ENCODE measurements at places on chromosomes 16 and 17.

- DNase-seq = no peak
These were observed 573.9 kb downstream of the KCNJ18 start for GRCh38 chr17:22266231-22266630.

DNA sequence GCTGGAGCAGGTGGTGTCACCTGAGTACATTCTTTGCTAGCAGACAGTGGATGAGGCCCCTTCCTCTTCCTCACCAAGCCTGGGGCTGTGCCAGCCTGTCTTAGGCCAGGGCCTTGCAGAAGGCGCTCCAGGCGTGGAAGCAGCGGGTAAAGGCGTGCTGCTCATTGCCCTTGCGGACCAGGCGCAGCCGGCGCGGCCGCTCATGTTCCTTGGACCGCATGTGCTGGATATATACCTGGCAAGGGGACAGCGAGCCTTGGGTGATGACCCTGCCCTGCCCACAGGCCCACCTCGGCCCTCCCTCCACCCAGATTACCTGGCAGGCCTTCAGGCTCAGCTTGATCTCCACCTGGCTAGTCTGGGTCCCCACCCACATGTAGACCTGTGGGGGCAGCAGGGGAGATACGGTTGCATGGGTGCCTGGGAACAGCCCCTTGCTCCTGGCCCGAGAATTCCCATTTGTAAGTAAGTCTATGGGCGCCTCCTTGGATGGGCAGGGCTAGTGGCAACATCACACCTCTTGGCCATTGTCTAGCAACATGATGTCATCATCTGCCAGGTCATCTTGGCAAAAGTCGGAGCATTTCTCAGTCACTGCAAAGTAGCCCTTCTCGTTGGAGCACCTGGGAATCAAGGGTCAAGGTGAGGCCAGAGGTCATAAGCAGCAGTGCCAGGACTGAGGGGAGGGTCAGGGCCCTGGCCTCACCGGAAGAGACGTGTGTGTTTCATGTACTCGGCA is 13.3 kb downstream of the FLII start:
- DNase-seq = no peak

DNA sequence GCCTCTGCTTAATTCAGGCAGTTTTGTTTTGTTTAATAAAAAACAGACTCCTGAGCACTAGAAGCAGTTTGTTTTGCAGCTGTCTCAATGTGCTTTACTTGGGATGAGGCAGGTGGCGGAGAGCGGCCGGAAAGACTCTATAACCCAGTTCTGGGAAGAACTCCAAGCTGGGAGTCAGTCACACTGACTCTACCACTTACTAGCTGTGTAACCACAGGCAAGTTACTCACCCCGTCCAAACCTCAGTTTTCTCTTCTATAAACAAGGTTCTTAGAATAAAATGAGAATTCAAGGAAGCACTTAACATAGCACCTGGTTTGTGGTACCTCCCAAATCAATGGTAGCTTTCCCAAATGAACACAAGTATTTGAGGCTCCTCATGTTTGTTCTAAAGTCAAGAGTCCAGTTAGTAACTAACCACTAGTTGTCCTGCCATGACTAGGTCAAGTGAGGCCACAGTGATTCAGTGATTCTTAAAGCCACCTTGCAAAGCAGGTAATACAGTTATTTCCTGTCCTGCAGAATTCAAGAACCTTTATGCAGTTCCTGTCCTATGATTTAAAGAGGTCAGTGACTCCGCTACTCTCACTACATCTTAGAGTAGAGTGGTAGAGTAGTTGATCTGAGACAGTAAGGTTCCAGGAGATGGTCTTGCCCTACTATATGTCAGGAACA is 2.7 kb downstream of the TXNDC17 start:
- DNase-seq = no peak

DNA sequence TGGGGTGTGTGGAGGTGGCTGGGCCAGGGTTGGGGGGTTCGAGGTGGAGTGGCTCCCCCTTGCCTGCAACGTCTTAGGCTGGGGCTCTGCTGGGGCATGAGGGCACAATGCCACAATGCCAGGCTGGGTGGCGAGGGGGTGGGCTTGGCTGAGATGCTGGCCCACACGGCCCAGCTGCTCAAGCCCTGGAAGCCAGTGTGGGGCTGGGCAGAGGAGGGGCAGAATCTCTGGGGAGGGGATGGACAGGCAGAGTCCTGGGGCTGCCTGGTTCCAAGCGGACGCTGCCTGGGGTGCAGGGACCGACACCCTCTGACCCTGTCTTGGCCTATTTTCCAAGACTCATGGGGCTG is 37.5 kb upstream of the SSTR5 start:
- no peak for DNase-seq

DNA sequence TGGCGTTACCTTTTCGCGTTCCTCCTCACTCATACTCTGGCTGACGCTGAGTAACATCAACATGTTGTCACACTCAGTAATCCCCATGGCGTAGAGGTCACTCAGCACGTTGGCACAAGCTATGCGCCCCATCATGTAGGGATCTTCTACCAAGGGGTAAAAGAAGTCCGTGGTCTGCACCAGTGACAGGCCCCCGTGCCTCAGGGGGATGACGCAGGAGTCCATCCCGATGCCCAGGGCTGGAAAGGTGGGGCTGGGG is 596 bp downstream of the SEPHS2 start:
- no peak for DNase-seq

- no peak for DNase-seq
These were observed 56.3 kb downstream of the ABCC1 start for GRCh38 chr16:16005721-16006120.

DNA sequence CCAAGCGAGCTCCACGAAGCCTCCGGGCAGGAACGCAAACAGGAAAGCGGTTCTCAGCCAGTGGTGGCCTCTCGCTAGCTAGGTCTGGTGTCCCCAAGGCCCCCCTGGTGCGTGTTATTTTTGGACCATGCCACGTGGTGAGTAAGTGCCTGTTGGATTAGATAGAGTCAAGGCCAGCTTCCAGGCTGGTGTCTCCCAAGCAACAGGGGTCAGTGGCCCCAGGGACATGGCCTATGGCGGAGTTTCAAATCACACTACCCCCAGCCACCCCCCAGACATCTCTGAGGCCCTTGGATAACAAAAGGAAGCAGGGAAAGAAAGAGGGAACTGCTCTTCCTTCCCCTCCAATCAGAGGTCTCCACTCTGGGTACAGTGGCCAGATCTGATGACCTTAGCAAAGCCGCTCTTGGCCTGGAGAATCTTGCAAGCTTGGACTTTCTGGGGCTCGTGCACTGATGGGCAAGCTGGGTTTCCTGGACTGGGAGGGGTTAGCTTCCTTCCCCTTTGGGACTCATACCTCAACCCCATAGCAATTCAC is 58.2 kb downstream of the MAF start:
- DNase-seq = no peak

GRCh38 chr17:77424585-77425344 is 284.0 kb downstream of the SEC14L1 start:
- DNase-seq = no peak

DNA sequence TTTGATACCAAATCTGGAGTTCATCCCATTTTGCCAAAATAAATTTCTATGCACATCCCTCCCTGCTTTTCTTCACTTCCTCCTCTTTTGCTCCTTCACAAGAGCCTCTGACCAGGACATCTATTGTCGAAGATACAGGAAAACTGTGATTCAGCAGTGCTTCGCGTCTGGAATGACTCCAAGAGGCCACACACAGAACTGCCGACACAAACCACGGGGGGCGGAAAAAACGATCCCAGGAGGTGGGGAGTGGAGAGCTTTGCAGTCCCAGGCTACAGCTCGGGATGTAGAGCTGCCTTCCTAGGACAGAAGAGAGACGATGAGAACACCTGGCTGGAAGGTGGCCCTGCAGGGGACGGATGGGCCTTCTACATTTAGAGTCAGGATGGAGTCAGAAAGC is 102.8 kb downstream of the XYLT1 start:
- no peak for DNase-seq

GRCh38 chr16:27240948-27241531 is 27.5 kb downstream of the NSMCE1 start:
- no peak for DNase-seq

- no peak for DNase-seq
These were observed 9.1 kb upstream of the TMEM100 start for GRCh38 chr17:55731586-55732250.

DNA sequence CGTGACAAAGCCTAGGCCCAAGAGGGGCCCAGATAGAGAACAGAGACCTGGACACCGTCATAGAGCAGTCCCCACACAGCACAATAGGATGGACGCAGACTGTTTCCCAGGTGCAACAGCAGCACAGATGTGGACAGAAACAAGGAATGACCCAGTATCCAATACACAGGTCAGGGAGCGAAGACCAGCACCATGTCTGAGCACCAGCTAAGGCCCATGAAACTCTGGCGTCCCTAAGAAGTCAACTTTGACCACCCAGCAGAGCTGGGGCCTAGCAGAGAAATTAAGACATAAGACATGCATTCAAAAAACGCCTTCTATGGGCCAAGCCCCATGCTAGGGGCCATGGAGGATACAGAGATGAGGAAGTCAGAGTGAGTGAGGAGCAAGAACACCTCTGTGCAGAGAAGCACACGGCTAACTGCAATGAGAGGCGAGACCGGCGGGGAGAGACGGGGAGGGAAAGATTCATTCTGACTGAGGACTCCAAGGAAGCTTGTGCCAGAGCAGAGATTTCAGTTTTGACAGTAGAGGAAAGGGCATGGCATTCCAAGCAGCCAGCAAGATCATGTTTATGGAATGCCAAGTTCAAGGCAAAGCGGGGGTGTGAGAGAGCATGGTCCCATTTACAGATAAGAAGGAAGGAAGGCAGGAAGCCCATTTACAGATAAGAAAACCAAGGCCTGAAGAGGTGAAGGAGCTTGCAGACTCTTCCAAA is 50.8 kb downstream of the PITPNM3 start:
- no peak for DNase-seq

DNA sequence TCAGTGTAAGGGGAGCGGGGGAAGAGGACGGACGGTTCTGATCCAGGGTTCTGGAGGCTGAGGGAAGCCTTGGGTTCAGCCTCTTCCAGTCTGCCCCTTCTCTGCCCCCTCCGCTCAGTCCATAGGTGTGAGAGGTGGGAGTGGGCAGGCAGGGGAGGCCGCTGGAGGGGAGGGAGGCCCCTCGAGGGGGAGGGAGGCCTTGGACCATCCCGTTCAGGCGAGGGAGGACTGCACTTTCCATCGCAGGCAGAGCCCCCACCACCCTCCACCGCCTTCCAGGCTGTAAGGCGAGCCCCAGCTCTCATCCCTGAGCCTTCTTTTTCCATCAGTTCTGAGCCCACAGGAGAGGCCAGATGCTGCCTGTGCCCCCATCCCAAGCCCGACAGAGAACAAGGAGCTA is 4.2 kb upstream of the AXIN1 start:
- DNase-seq = no peak

- no peak for DNase-seq
These were observed 64.1 kb upstream of the SREBF1 start for GRCh38 chr17:17900615-17901520.

- DNase-seq = peak; percentile 33
These were observed 285.2 kb downstream of the SEC14L1 start for GRCh38 chr17:77425791-77426641.

DNA sequence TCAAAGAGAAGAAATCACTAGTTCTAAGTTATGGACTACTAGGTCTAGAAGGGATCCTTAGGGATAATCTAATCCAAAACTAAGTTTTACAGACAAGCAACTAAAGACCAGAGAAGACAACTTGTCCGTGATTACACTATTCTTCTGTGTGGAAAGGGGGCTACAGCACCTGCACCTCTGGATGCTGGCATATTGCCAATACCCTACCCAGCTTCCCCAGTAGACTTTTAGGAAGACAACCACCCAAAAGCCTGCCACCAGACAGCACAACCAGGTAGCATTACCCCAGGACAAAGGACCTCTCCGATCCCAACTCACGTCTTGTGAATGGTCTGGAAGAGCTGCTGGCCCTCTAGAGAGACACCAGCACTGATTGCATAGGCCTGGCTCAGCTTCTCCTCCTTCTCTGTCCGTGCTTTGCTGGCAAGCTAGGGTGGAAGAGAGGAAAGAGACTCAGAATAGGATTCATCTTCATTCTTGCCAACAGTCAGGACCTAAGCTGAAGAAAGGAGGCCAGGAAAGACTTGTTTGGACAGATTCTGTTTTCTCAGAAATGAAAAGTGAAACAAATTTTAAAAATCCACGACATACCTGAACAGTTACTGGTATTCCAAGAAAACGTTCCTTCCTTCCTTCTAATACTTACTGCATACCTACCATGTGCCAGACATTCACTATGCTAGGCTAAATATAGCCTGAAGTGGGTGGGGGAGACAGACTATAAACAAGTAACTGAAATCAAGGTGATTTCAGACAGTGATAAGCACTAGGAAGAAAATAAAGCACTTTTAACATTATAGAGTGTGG is 25.3 kb upstream of the TMEM101 start:
- no peak for DNase-seq

- DNase-seq = no peak
These were observed 21.6 kb upstream of the CLEC18C start for GRCh38 chr16:70151941-70152509.

DNA sequence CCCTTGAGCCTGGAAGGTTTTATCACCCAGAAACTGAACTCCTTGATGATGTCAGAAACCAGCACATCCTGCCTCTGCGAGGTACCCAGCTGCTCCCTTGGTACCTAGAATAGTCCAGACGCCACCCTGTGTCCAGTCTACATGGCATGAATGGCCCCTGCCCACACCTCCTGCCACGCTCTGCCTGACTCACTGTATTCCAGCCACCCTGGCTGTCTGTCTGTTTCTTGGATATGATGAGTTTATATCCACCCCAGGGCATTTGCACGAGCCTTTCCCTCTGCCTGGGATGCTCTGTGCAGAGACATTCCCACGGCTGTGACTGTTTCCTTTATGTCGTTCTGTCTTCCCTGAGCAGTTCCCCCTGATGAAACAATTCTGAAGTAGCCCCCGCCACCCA is 68.7 kb downstream of the CRISPLD2 start:
- DNase-seq = no peak

DNA sequence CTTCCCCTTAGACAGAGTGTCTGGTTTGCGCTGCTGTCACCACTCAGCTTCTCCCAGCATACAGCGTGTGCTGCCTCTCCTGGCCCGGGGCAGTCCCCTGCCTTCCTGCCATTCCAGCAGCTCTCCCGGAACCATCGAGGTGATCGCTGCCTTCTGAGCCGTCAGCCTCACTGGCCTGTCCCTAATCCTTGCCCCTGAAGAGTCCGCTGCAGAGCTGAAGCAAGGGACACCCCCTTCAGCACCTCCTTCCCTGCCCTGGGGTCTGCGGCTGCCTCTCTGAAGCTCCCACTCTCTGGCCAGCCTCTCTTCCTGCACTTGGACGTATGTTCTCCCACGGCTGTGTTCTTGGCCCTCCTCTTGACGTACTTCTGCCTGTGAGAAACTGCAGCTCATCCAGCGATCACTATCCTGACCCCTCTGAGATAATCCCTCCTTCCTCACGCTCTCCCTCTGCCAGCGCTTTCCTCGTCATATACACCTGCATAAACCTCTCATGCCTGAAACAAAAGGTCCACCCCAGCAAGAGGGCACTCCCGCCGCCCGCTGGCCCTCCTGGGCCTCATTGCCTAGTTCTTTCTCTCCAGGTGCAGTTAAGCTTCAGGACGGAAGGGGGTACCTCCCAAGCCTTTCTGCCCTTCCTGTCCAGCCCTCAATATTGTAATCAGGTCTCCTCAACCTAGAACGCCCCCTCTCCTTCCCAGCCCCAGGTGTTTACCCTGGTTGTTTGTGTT is 220.6 kb upstream of the CHMP6 start:
- no peak for DNase-seq

GRCh38 chr17:50603340-50603739 is 31.3 kb upstream of the ABCC3 start:
- no peak for DNase-seq

GRCh38 chr16:12214509-12214908 is 238.0 kb downstream of the SNX29 start:
- no peak for DNase-seq

Data from effector CD4-positive, alpha-beta T cell (primary cell).